ENCODE measurements at places on chromosomes 2 and 18.

DNA sequence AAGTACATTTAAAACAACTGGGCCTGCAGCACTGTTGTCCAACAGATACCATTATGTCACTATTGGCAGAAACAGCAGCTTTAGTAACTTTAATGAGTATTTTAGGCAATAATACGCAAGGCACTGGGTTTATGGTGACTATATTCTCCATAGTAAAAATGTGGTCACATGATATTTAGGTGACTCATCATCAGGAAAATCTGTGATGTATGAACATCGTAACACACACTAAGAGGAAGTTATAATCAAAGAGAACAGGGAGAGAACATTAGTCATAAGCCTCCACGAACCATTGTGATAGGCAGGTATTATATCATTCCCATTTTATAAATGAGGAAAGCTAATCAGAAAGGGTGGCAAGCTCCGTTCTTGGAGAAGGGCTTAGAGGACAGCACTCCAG, 36.9 kb downstream of the RAPH1 start:
- no peak for DNase-seq

DNA sequence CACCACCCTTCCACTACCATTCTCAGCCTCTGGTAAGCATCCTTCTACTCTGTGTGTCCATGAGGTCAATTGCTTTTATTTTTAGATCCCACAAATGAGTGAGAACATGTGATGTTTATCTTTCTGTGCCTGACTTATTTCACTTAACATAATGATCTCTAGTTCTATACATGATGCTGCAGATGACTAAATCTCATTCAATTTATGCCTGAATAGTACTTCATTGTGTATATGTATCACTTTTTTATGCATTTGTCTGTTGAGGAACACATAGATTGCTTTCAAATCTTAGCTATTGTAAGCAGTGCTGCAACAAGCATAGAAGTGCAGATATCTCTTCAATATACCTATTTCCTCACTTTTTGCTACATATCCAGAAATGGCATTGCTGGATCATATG, 733.3 kb downstream of the SUCLG1 start:
- no peak for DNase-seq

GRCh38 chr2:192267484-192267883, 72.8 kb upstream of the TMEFF2 start:
- no peak for DNase-seq

- DNase-seq = no peak
These were observed 4.5 kb upstream of the CTIF start for GRCh38 chr18:48534364-48534763.

DNA sequence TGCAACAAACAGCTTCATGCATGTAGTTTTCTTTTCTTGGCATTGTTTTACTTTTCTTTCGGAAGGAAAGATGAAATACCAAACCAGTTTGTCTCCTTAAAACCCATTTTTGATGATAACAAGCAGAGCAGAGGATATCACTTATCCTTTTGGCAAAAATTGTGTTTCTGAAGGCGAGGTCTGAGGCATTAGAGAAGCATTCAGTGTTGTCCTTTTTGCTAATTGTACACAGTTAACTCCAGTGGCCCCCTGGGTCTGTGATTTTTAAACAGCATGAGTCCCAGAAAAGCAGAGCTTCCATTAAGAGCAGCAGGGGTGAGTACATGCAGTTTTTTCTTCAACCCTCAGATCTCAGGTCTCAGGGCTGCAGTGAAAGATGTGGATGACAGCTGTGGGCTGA, 41.3 kb downstream of the TTC39C start:
- no peak for DNase-seq

DNA sequence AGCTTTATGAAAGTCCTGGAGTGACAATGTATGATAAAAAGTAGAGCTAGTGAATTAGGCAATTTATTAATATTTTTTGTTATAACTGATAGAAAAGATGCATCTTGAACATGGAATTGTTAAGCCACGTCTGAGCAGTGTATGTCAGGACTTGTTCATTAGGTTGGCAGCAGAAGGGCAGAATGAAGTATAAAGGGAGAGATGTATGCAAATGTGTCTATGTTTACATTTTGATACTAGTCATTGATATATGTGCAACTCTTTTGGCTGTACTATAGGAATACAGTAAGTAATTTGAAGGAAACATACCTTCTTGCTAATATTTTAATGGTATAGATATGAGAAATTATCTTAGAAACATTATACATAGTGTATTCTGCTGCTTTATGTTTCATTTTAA, 49.0 kb upstream of the TMEM247 start:
- no peak for DNase-seq

DNA sequence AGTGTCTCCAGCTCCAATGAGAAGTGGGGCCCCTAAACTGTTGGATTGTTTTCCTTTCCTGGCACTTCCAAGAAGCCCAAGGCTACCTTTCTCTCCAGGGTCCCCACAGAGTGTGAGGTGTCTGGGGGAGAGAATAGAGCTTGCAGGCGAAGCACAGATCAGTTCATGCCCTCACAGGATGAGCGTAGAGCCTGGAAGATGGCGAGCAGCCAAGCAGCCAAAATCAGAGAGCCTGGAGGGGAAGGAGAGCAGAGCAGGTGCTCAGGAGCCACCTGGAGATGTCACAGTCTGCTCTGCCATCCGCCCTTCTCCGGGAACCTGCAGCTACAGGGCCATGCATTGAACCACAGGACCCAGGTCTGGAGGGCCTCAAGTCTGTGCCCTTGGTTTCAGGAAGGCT, 54.7 kb upstream of the TCF7L1 start:
- DNase-seq = no peak

DNA sequence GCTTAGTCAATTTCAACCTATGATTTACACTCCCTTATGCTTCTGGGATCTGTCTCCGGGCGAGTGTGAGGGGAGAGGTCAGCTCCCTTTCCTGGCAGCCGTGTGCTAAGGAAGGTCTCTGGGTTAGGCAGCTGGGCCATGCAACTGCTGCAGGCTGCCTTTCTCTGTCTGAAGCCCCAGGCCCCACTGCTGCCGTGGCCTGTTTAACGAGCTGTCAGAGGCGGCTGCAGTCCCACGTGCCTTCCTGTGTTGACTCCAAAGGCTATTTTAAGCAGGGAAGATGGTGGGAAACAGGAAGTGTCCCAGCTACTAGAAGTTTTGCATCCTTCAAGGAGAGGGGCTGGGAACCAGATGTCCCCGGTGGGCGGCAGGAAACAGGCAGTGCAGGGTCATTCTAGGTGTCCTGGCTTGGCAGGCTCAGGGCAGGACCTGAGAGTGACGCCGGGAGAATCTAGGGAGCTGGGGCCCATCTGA, 186.4 kb downstream of the TNS1 start:
- peak; percentile 60 for DNase-seq

- DNase-seq = no peak
These were observed 33.5 kb upstream of the ATG16L1 start for GRCh38 chr2:233217892-233218377.

DNA sequence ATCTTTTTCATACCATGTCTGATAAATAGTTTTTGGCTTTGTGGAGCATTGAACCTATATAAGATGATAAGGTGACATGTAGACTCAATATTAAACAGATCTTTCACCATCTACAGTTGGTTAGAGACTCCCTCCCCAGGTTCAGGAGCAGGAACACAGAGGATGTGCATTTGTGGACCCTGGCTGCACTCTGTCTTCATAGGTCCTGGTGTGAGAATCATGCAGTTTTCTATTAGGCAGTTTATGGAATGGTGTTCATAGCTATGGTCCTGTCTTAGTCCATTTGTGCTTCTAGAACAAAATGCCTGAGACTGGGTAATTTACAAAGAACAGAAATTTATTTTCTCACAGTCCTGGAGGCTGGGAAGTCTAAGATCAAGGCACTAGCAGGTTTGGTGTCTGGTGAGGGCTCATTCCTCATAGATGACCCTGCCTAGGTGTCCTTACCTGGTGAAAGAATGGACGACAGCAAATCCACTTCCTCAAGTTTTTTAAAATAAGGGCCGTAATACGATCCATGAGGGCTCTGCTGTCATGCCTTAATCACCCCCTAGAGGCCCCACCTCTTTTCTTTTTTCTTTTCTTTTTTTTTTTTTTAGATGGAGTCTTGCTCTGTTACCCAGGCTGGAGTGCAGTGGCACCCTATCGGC, 35.3 kb upstream of the FAM98A start:
- DNase-seq = no peak

DNA sequence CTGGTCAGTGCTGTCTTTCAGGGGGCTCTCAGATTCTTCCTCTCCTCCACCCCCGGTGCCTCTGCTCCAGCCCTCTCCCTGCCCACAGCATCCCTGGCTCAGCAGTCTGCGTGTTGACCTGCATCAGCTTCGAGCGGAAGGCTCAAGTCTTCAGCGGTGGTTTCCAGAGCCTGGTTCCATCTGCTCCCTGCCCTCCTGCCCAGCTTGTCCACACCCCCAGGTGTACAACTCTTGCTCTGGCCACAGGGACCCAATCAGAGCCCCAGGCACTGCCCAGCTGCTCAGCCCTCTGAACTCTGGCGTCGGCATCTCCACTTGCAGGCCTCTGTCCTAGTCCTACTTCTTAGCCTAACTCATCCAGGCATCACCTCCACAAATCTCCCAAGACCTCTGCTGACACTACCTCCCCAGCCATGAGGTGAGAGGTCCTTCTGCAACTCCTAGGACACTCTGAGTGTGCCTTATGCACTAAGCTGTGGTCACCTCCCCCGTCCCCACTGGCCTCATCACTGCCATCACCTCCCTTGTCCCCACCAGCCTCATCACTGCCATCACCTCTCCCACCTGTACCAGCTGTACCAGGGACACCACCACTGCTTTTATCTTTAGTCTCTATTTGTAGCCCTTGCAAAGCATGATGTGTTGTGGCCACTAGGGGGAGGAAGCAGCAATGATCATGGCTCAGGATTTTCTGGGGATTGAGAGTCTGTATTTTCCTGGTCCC, 60.9 kb downstream of the EDAR start:
- no peak for DNase-seq

DNA sequence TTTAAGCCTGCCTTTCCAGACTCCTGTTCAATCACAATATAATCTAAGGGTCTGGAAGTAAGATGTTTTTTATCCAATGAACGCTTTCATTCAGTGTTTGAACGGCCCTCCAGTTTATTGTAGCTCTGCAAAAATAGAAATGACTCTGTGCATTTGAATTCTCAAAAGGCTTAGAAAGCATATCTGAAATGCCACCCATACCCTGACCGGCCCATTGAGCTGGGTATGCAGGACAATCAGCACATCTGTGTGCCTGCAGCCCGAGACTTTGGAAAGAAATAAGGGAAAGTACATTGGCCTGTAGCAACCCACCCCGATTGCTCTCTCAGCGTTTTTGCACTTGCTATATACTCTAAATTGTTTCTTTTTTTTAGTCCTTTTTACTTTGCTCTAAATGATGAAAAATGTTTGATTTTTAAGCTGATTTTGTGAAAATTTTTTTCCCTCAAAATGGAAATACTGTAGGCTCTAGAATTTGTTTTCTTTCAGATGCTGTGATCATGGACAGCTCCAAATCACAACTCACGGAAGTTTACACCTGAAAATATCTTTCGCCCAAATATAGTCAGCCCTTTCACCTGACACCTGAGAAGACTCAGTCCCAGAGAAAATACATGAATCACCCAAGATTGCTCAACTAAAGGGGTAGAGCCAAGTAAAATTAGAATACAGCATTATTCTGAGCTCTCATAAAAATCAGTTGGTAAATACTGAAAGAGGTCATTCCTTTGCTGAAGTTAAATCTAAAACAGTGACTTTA, 194.5 kb upstream of the SIX3 start:
- no peak for DNase-seq

GRCh38 chr18:7248877-7249276, 18.0 kb downstream of the LRRC30 start:
- DNase-seq = no peak

DNA sequence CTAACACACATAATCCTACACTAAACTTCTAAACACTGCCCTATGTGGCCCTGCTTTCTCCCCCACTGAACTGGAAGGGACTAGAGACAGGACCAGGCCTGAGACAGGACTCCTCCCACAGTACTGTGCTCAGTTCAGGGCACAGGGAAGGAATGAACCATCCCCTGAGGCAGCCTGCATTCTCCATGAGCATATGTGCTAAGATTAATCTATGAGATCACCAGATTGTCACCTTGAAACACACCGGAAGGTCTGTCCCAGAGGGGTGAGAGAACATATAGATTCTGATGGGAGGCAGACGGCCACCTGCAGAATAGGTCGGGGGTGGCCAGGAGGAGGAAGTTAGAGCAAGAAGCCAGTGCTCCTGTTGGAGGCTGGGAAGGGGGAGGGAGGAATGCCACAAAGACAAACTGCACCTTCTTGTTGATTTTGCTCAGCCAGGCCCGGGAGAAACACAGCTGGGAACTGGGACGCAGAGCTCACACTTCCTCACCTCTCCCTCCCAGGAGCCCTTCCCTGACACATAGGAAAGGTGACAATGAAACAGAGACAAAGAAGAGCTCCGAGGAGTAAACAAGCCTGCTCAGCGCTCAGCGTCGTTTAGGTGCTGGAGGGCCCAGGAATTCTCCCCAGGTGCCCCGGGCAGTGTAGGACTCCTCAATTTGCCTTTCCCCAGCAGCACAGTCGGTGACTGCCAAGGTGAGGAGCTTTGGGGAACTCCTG, 52.1 kb downstream of the ZBTB7C start:
- no peak for DNase-seq

- no peak for DNase-seq
These were observed 853 bp downstream of the GNAL start for GRCh38 chr18:11689669-11690565.

- DNase-seq = no peak
These were observed 75.7 kb upstream of the CDCA7 start for GRCh38 chr2:173278794-173279526.

GRCh38 chr2:99624677-99625076, 134.9 kb upstream of the REV1 start:
- DNase-seq = peak; percentile 62

DNA sequence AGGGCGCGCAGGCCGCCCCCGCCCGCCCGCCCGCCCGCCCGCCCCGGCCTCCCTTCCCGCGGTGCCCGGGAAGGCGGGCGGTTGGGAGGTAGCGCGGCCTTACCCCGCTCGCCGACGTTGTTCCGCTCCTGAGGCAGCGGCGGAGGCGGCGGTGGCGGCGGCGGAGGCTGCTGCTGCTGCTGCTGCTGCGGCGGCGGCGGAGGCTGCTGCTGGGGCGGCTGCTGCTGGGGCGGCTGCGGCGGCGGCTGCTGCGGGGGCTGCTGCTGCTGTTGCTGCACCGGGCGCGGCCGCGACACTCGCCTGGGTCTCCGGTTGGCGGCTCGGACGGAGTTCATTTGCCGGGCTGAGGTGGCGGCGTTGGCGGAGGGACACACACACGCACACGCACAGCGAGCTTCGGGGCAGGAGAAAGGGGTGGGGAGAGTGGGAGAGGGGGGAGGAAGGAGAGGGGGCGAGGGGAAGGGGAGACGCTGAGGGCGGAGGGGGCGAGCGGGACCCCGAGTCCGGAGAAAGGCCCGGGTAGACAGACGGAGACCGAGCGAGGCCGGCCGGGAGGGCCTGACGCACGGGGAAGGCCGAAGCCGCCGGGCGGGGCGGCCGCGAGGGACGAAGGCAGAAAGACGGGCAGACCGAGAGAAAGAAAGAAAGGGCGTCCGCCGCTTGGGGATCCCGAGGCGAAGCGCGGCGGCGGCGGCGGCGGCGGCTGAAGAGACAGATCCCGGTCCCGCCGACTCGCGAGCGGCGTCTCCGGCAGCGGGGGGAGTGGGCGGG, 727 bp downstream of the FBXO11 start:
- peak; percentile 61 for DNase-seq
